ENCODE measurements at places on chromosomes 11 and 22.

- no peak for DNase-seq
These were observed 6.1 kb downstream of the ZDHHC13 start for GRCh38 chr11:19122960-19123615.

DNA sequence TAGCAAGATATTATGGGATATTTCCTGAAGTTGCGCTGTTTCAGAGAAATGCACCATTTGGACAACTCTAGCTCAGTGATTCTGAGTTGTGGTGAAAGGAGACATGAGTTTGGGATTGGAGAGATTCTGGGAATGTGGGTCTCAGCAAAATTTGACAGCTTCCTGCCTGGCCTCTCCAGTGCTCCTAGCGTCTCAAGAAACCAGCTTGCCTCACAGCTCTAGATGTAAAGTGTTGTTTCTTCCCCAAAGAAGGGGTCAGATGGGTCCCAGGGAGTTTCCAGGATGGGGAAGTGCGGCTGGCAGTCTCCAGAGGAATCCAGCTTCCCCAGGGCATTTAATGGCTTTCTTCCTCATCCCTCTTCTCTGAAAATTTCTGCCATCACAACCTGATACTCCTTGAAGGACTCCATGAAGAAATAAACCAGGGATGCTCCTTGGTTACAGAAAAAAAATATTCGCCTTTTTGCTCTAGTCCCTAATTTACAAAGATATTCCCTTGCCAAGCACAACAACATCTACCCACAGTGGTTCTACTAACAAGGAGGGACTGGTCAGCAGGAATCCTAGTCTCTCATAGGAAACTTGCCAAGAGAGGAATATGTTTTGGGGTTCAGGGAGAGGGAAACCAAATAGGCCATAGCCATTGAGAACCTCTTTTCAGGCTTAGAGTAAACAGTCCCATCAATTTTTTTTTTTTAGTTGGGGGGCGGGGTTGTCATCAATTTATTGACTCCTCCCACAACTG lies 185.4 kb upstream of the E2F8 start:
- DNase-seq = no peak

- DNase-seq = no peak
These were observed 550.9 kb upstream of the CCDC90B start for GRCh38 chr11:83836883-83837654.

GRCh38 chr11:97722065-97722464 lies 1298.7 kb upstream of the CNTN5 start:
- no peak for DNase-seq

GRCh38 chr22:49296561-49296960 lies 531.1 kb downstream of the BRD1 start:
- DNase-seq = no peak

DNA sequence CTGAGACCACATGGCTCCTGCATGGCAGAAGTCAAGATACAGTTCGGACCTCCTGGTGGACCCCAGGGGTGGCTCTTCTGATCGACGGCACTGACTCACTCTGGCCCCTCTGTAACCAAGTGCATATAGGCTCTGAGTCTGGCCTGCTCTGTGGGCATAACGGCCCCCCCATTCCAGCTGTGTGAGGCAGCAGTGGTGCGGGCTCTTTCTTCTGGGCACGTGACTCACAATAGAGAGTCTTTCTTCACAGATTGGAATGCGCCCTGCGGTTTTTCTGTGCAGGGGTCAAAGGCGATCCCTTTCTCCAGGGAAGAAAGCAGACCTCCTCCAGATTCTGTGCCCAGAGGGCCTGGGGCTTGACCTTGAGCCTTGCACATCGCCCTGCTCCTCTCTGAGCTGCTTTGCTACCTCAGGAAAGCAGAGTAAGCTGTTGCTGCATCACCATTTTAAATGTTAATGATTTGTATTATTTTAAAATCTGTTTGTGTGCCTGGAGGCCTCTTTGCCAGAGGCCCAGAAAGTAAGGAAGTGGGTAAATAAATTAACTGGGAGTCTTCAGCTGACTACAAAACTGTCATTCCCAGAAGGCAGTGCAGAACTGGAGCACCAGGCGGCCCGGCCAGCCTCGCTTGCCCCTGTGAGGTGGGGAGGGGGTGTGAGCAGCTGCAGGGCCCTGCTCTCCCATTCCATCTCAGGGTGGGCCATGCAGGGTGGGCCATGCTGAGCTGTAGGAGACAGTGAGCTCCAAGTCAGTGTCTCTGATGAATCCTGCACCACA lies 199.0 kb downstream of the GRIK4 start:
- no peak for DNase-seq

DNA sequence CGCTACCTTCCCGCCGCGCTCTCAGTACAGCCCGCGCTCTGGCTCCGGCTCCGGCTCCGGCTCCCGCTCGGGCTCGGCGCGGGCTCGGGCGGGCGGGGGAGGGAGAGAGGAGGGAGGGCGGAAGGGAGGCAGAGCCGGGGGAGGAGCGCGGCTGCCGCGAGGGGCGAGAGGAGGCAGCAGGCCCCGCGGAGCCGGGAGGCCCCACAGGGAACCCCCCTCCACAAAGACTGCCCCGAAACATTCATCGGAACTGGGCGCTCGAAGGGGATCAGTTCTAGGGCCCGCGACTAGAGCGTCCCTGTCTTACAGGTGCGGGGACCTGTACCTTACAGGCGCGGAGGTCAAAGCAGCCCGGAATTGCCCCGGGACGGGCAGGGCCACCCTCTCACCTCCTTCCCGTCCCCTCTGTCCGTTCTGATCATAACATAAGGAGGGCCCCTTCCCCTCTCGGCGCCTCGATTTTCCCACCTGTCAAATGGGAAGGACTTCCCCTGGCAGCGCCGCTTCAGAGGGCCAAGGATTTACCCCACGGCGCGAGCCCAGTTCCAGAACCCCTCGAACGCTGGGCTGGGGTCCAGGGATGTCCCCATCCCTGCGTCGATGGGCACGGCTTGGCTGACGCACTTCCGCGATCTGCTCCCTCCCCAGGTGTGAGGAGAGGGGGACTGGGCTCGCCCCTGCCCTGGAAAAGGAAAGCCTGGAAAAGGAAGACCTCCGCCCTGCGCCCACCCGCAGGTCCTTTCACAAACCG lies at the start of gene SHISA8:
TSS of gene SHISA8 (minus strand) at position 40 of the 751 bp plus-strand sequence. CDS start 407 bp downstream, outside the sequence.
- DNase-seq = peak; percentile 61

DNA sequence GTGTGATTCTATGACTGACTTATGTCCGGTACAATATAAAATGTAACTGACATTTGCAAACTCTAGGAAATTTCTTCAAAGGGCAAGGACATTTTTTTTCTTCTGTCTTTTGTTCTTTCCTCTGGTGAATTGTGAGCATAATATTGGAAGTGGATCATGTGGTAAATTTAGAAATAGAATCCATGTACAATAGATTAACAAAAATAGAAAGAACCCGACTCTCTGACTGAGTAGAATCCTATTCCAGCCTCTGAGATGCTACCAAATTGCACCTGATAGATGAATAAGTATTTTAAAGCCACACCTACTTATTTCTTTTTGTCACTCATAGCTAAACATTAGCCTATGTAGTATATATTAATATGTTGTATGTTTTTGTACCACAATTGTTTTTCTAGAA lies 860.3 kb downstream of the LUZP2 start:
- no peak for DNase-seq

DNA sequence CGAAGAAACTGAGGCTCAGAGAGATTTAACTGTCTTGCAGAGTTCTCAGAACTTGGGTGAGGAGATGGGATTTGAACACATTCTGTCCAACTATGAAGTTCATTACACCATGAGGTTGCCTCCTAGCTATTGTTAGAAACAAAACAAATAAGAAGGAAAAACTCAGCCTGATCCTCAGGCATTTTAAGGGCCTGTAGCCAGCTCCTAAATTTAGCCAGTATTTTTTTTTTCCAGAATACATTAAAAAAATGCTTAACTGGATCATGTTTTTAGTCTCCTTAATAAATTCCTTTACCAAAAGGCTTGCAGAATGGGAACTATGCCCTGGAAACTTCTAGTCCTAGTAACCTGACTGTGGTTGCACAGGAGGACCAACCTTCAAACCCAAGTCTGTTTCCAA lies 212.0 kb downstream of the CSNK2A3 start:
- no peak for DNase-seq

- DNase-seq = no peak
These were observed 32.6 kb downstream of the SVIP start for GRCh38 chr11:22797047-22797446.

DNA sequence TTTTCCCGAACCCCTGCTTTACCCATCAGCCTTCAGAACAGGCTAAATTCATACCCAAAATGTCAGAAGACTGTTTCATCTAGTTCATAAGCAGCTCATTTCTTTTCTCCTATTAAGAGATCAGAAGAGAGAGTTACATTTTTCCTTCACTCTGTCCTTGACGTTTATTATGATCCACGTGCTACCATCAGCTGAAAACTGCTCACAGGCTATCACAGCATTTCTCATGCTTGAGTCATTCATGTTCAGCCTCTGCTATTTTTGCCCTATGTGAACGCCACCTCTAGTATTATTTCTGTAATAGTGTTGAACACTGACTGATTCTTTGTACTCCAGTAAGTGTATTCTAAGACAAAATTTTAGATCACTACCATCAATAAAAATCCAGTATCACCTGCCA lies 51.9 kb downstream of the SLC1A2 start:
- DNase-seq = no peak

- no peak for DNase-seq
These were observed 314.7 kb upstream of the SORL1-AS1 start for GRCh38 chr11:121767433-121767832.

- no peak for DNase-seq
These were observed 308.9 kb downstream of the NXPE2 start for GRCh38 chr11:114987186-114987760.

DNA sequence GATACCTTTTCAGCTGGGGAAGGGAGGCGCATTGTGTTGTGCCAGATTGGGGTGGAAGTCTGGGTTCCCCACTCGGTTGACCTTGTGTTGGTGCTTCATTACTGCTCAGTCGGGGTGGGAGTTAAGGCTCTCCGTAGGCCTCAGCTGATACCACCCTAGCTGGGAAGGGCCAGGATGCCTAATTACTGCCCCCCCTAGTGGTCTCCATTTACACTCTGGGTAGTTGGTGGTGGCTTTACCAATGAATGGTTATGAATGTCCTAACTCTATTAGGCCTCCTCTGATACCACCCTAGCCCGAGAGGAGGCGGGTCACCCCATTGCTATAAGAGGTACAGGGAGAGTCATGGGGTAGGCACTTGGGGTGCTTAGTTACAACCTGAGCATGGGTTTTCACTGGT lies 27.5 kb upstream of the HIKESHI start:
- DNase-seq = no peak

DNA sequence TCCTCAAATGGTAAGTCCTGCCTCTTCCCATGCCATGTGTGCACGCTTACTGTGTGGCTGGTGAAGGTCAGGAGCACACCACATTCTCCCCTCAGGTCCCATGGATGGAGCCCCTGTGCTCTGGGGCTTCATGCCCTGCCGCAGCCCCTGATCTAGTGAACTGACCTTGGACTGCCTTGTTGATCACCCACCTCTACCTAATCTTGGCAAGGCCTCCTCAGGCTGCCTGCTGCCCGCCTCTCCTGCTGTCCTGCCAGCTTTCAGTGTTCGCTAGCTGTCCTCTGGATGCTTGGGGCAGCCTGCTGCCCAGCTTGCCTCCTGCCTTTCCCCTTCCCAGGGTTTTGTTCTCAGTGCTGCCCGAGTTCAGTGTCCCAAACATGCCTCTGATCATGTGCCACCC lies 38.1 kb downstream of the CABIN1 start:
- DNase-seq = no peak

DNA sequence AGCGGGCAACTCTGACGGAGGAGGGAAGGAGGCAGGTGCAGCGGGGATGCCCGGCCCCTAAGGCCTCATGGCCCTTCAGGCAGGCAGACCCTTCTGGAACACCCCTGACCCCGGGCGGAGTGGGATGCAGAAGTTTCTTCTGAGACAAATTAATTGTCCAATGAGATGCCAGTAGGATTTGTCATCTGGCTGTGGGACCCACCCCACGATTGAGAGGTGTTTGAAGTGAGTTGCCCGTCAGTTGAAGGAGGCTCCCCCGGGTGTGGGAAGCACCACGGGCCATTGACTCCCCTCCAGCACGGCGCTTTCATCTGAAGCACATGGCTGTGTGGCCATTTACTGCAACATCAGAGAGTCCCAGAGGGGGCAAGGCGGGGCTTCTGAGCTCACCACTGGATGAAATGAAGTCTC lies 527.8 kb downstream of the BRD1 start:
- no peak for DNase-seq

Data from stimulated activated CD4-positive, alpha-beta T cell treated with anti-CD3 and anti-CD28 coated beads, Interleukin-12 subunit alpha, Interleukin-12 subunit beta, amount 100 ng/mL, for 4 hours (primary cell).